ENCODE measurements at places on chromosomes 11 and 22.

DNA sequence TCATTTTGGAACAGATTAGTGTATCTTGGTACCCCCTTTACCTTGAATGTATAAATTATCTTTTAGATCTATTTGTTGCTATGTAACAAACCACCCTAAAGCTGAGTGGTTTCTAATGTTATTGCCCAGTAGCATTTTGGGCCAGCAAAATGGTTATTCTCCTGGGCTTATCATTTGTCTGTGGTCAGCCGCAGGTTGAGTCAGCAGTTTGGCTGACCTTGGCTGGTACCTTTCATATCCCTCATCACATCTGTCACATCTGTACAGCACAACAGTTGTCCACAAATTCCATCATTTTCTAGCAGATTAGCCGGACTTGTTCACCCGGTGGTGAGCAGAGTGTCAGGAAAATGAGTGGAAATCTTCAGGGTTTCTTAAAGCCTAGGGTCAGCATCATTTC is 588.5 kb upstream of the ARHGAP42 start:
- no peak for DNase-seq

DNA sequence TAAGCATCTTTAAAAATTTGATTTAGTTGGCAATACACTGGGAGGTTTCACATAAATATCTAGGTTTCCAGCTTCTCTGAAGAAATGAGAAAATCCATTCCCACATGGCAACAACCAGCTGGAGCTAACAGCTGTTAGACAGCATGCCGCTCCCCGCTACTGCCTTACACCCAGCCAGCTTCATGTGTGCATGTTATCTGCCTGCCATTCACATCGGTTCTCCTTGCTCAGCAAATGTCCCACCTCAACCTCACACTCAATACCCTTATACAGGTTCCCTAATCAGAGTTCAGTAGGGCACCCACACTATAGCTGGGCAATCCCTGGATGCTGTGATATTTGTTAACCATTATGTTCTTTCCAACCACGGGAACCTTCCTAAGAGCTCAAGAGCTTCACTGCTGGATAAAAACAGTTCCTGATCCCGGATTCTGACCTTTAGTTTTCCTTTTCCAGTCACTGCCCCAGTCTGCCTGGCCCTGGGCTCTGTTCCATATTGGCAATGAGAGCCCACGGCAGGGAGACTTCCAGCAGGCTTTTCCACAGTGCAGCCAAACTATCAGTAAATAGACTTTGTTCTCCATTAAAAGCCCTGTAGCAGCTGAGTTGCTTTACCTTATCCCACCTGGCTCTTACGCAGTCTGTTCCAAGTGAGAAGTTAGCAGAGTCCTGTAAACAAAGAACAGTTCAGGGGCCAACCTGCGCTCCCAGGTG is 8.6 kb downstream of the RPUSD4 start:
- no peak for DNase-seq

DNA sequence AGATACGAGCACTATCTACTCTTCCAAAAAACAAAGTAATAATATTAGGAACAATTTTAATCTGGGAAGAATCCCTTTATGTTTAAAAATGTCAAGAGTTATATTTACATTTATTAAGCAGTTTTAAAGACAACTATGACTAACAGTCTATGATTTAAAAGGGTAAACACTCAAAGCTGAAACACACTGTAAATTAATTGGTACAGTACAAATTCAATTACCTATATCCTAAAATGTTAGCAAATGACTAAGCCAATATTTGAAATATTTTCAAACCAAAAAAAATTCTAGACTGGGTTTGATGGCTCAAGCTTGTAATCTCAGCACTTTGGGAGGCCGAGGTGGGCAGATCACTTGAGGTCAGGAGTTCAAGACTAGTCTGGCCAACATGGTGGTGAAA is 36.0 kb upstream of the CHRNA10 start:
- DNase-seq = no peak

DNA sequence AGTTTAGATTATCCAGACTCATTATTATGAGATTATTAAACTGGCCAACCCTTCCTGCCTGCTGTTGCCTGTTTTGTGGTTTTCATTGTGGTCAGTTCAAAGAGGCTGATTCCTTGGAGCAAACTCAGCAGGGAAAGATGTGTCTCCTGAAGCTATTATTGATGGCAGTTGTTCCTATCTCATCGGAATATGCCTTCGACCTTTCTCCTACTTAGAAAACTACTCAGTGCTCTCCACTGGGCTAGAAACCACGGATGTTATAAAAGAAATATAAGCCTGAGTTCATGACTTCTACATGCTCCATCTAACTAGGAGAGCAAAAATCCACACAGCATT is 80.2 kb upstream of the NAV2 start:
- no peak for DNase-seq

DNA sequence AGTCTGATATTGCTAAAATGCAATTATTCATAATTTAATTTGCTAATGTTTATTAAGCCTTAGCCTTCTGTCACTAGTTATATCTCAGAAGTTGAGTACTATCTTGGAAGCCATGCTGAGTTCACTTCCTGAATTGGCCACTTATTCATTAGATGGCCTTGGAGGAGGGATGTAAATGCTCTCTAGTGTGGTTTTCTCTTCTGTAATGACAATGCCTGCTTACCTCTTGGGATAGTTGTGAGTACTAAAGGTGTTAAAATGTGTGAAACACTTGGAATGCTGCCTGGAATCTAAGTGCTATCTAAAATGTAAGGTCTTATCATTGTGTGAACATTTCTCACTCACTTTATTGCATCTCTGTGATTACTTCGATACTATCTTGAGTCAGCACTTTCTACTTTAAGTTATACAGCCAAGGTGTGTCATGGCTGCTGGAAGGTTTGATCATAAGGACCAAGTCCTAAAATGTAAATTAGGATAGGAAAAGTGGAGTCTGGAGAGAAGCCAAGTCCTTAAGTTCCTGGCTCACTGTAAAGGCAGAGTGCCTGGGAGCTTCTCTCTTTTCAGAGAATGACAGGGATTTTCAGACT is 12.4 kb downstream of the GLYATL2 start:
- no peak for DNase-seq

DNA sequence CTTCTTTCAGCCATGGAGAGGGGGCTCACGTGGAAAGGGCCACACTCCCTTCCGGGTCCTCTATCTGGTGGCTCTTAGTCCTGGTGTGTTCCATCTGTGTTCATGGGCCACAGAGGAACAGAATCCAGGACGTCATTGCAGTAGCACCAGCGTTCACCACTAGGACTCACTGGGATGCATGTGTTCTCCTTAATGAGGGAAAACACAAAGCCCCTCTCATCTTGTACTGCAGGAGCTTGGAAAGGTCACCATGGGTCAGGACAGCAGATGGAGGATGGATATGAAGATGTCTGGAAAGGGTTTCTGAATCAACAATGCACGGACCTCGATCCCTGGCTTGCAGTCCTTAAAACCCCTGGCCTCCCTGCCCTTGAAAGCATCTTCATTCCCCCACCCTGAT is 113.8 kb upstream of the THY1 start:
- DNase-seq = no peak

GRCh38 chr11:79182794-79183193 is 258.0 kb downstream of the TENM4 start:
- DNase-seq = no peak

DNA sequence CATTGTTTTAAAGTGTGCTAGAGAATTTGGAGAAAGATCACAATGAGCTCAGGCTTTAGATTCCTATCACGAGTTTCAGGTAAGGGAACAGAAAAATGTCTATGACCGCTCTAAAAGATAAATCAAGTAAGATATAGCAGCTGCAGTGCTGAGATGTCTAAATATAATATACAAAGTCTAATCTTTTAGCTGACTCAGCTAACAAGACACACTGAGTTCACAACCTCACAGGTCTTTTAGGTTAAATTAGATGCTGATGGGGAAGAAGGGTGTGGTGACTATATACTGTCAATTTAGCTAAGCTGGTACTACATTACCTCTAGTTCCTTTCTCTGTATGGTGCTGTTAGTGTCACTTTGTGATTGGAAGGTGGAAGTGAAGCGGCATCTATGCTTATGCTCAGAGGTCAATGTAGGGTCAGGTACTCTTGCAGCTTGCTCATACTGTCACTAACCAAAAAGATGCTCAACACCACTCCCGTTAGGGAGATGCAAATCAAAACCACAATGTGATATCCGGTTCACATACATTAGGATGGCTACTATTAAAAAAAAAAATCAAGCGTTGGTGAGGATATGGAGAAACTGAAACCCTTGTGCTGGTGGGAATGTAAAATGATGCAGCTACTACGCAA is 283.5 kb downstream of the SWAP70 start:
- DNase-seq = no peak

DNA sequence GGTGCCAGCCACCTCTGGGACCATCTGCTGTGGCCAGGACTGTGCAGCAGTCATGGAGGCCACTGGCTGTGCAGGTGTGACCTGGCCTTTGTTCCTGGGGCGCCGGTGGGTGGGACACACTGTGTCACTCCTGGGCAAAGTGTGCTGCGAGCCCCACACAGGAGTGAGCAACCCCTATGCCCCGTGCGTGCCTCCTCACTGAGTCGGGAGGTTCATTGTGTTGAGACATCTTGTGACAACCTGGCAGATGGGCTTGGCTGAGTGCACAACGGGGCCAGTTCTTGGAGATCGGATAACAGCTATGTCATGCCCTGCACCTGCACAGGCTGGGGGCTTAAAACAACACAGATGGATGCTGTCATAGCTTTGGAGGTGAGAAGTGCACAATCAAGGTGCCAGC is 13.5 kb downstream of the ANO1 start:
- DNase-seq = no peak

- no peak for DNase-seq
These were observed 3.9 kb upstream of the TAGLN start for GRCh38 chr11:117195258-117195657.

DNA sequence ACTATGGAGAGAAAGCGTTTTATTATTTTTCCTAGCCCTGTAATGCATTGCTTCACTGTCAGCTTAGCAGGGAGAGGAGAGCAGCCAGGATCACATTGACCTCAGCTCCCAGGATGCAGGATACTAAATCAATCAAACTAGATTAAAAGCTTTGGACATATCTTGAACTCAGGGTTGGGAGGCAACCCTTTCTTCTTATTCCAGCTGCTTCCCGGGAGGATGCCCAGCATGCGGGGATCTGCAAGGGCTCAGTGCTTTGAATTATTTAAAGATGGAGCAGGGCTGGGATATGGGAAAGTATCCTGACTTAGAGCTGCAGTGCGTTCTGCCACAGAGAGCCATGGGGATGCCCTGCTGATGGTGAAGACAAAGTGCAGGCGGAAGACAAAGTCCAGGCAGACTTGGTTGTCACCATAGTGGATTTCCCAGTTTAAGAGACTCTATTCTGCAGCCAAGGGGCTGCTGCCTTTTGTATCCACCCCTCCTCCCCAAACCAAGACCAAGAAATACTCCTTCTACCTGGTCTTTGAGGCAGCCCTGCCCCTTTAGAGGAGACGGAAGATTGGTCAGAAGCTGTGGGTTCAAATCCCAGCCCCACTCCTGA is 1035.0 kb downstream of the TBC1D22A start:
- DNase-seq = no peak

Measured in cortex of kidney (tissue), 1 donor.